ENCODE measurements at places on chromosomes 13 and 19.

- DNase-seq, result no peak
Measured at GRCh38 chr19:34402074-34402600, 2.1 kb upstream of the PDCD2L start.

- no peak for DNase-seq
Measured at GRCh38 chr13:88257706-88258105, 586.5 kb downstream of the SLITRK5 start.

- DNase-seq, result no peak
Measured at GRCh38 chr19:17209126-17210036, 5.8 kb upstream of the USE1 start.

GRCh38 chr13:70448820-70449219, 340.6 kb upstream of the KLHL1 start:
- no peak for DNase-seq

DNA sequence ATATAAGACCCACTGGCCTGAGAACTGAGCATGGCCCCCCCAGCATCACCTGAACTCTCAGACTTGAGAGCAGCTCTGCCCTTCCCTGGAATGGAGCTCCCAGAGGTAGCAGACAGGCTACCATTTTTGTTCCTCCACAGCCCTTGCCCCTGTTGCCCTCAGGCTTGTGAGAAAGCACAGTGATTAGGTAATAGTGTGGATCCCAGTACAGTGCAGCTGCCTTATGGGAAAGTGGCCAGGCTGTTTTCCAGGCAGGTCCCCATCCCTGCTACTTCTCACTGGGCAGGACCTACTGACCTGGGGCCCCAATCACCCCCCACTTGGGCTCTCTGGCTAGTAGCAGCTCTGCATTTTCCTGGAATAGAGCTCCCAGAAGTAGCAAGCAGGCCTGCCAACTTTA, 834.0 kb downstream of the DACH1 start:
- no peak for DNase-seq

DNA sequence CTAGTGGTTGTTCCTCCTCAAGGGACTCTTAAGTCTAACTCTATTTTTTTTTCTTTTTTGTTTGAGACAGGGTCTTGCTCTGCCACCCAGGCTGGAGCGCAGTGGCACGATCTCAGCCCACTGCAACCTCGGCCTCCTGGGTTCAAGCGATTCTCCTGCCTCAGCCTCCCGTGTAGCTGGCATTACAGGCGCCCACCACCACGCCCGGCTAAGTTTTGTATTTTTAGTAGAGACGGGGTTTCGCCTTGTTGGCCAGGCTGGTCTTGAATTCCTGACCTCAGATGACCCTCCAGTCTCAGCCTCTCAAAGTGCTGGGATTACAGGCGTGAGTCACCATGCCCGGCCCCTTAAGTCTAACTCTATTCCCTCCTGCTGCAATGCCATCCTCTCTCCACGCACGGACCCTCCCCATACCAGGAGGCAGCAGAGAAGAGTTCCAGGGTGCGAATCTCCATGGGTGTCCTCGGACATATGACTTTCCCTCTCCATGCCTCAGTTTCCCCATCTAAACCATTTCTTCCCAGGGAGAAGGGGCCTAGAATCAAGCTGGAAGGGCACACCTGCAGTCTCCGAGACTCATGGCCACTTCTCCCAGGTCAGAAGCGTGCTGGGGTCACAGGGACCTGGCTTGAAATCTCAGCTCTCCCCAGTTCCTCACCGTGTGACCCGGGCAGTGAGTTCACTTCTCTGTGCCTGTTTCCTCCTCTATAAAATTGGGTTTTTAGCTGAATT, 6.0 kb upstream of the BCL3 start:
- no peak for DNase-seq

DNA sequence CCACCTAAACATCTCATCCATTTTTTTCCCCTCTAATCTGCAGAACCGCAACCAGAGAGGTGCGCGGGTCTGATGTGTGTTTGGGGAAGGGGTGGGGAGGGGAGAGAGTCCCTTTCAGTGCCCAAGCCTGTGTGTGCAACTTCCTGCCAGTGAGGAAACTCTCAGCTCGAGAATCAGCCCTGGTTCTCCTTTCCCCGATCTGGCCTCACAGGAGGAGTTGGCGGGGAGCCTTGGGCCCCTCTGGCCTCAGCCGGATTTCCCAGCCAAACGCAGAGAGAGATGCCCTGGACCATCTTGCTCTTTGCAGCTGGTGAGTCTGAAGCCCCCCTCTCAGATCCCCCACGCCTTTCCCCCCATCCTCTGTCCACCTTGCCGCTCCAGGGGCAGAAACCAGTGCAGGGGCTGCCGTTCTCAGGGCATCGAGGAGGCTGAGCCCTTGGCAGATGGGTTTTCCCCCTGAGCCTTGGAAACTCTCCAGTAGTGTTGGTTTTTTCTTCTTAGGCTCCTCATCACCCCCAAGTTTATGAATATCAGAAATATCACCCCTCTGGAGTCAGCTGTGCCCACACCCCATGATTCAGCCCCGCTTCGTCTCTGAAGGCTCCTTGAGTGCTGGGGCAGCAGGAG, at the start of gene C19orf38:
Gene C19orf38, plus strand, starts transcription at position 186 of the 627 bp plus-strand sequence. Its CDS starts 94 bp downstream, at position 280.
- DNase-seq, result no peak

DNA sequence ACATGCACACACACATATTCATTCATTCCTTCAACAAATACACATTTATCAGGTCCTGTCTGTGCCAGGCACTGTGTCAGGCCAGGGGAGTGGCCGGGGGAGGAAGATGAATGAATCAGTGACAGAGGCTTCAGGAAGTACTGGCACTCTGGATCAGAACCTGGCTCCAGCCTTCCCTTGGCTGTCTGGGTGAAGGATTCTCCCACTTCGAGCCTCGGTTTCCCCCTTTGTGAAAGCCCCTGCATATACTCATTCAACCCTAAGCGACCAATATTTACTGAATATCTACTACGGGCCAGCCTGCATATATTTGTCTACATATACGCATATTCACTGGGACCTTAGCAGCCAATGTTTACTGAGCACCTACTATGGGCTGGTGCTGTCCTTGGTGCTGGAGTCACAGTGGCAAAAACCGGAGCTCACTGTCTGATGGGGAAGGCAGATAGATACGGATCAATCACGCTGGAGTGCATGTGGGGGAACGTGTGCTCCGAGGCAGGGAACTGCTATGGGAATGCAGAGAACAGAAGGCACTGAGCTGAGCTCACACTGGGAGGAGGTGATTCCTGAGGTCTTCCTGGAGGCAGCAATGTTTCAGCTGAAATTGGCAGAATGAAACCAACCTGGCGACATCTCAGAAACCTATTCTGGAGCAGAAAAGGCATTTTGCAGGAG, 636 bp upstream of the ZNF579 start:
- DNase-seq, result no peak

- DNase-seq, result no peak
Measured at GRCh38 chr19:2808129-2808941, 11.3 kb upstream of the ZNF554 start.

- no peak for DNase-seq
Measured at GRCh38 chr19:15368051-15368632, 11.4 kb downstream of the AKAP8 start.

DNA sequence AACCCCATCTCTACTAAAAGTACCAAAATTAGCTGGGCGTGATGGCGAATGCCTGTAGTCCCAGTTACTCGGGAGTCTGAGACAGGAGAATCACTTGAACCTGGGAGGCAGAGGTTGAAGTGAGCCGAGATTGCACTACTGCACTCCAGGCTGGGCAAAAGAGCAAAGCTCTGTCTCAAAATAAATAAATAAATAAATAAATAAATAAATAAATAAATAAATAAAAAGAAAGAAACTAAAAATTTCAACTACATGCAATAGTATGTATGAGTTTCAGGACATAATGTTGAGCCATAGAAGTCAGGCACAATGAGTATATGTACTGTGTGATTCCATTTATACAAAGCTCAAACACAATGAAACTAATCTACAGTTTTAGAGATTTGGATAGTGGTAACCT, 12.9 kb upstream of the ZNF780A start:
- DNase-seq, result no peak

DNA sequence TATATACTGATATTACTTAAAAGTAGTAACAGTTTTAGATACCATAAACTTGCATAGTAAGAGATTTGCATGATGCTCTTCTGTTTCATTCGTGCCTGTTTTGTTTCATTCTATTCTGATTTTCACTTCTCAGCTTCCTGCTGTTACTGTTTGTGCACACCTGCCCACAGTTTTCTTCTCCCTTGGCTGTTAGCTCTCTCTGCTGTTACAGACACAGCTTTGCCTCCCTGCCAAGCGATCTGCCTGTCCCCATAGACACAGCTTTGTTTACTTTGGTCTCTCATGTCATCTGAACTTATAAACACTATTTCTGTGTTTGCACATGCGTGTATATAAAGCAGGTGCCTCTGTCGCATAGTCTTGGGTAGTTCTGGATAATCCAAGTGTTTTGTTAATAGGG, 21.4 kb upstream of the UPF3A start:
- DNase-seq, result no peak

DNA sequence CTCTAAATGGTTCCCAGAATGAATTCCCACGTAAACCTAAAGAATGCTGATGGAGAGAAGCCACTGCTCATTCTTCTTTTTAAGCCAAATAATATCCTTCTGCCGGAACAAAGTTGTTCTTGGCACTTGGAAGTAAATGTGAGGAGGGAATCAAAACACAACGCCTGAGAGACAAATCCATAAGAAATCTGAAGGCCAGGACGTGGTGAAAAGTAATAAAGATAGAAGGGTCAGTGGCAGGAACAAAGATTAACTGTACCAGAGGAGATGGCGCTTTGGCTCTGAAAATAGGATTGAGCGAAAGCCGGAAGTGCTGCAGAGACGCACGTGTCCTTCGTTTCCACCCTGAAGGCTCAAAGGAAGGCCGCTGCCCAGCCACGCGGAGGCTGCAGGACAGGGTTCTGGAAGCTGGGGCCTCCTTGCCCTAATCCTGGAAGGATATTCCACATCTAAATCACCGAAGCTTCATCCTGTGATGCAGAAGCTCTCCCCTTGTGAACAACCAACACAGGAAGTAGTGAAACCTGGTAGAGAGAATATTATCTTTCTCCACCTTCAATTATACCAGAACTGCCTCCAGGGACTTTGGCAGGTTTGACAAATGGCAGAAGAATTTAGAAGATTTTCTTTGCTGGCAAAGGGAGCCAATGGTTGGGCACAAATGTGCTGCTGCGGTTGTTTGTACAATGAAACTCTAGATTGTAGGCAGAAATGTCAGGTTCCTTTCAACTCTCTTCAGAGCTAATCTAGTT, 214.6 kb upstream of the SERP2 start:
- no peak for DNase-seq

GRCh38 chr19:58406818-58407657, 1.4 kb upstream of the ZNF584 start:
- no peak for DNase-seq

- no peak for DNase-seq
Measured at GRCh38 chr13:106689906-106690305, 122.0 kb upstream of the ARGLU1 start.

GRCh38 chr13:51271528-51272085, 49.4 kb downstream of the FAM124A start:
- no peak for DNase-seq

GRCh38 chr13:30107521-30108136, 199.7 kb downstream of the KATNAL1 start:
- DNase-seq, result no peak

GRCh38 chr19:39377373-39378362, 13.2 kb downstream of the PAF1 start:
- no peak for DNase-seq

GRCh38 chr19:3607303-3608078, 816 bp upstream of the TBXA2R start:
- DNase-seq, result no peak

GRCh38 chr19:40464059-40465024, 1.2 kb downstream of the BLVRB start:
- peak; percentile 48 for DNase-seq

- no peak for DNase-seq
Measured at GRCh38 chr19:4181053-4181508, 1.3 kb downstream of the SIRT6 start.

- no peak for DNase-seq
Measured at GRCh38 chr19:38793671-38794070, 4.7 kb downstream of the LGALS7B start.

DNA sequence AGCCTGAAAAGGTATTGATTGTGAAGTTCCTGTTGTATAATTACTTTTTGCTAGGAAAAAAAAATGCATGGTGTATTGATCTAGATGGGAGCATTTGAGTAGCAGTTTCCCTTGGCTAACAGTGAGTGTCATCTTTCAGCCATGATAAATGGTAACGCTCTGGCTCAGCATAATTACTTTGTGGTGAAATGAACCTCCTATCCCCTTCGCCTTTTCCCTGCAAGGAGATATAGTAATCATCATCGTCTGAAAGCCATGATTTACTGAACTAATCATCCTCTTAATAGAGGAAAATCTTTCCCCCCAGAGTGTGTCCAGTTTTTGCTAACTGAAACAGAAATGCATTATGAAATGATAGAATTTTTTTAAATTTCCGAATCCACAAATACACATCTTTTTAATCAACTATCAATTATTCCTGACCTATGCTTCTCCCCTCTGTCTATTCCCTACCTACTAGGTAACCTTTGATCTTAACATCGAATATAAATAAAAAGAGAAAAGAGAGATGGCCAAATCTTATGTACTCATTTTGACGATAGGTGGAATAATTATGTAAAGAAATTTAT, 88.7 kb downstream of the MAB21L1 start:
- no peak for DNase-seq

DNA sequence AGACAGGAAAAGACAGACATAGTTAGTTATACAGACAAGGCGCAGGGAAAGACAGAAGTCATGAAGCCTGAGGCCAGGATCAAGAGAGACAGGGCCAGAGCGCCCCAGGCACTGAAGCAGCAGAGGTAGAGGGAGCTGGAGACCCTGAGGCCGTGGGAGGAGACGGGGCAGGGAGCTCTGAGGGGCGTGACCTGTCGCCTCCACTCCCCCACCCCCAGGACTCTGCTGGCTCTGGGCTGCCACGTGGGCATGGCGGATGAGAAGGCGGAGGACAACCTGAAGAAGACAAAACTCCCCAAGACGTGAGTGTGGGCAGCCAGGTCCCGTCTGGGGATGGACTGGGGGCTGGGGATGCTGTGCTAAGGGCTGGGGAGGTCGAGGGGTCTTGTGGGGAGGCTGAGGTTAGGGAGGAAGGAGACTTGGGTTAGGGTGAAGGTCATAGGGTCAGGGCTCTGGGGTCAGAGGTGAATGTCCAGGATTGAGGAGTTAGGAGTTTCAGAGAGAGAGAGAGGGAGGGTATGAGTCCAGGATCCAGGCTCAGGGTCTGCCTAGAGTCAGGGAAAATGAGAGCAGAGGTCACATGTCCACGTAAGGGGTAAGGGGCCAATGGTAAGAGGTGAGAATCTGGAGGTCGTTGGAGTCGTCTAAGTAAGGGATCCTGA, 31.1 kb downstream of the RYR1 start:
- DNase-seq, result no peak

DNA sequence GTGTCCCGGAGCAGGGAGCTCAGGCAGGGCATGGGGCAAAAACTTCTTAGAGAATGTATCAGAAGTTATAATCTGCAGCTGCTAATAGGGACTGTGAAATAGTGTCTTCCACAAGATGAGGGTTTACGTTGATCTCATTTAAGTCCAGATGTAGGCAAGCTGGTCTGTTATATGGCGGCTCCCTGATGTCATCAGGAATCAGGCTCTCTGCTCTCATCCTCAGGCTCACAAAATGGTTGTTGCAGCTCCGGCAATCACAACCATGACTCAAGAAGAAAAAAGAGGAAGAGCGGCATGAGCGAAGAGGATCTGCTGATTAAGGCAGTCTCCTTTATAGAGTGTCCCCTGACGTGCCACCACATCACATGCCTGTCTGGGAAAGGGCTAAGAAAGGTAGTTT, 191.3 kb downstream of the KLF5 start:
- no peak for DNase-seq

Measured in activated CD4-positive, alpha-beta T cell treated with anti-CD3 and anti-CD28 coated beads, Interleukin-2, amount 50 U/mL, for 24 hours (primary cell).